Activated naive CD8-positive, alpha-beta T cell treated with anti-CD3 and anti-CD28 coated beads for 36 hours (primary cell): ENCODE measurements at places on chromosomes 4 and X. TPM values are rescaled to one million over a fixed set of nuclear protein-coding genes. Genes with fewer than 3 reads are reported as not detected.

ADAMTS3 gene
- total RNA-seq: not detected

MEPE gene
- total RNA-seq: not detected

SPIN2B gene
- 6.6 TPM for total RNA-seq

MAGEA10 gene
- total RNA-seq: not detected

ARR3 gene
- not detected for total RNA-seq

PRDM8 gene
- total RNA-seq: 1.3 TPM

ABLIM2 gene
- 0.62 TPM for total RNA-seq

RTL9 gene
- total RNA-seq: not detected

NRK gene
- not detected for total RNA-seq

ALB gene
- not detected for total RNA-seq

SLC2A9 gene
- 1.2 TPM for total RNA-seq

CENPVL1 gene
- 0.14 TPM for total RNA-seq

MAGEB1 gene
- total RNA-seq: not detected

ADH7 gene
- not detected for total RNA-seq

GAGE12E gene
- total RNA-seq: not detected

SOWAHD gene
- total RNA-seq: 0.18 TPM

TLR10 gene
- total RNA-seq: 0.26 TPM

MAP3K15 gene
- 1.5 TPM for total RNA-seq

GAGE12F gene
- total RNA-seq: not detected

TLR8 gene
- not detected for total RNA-seq

ATP6AP1 gene
- total RNA-seq: 25.1 TPM

LRAT gene
- total RNA-seq: 0.12 TPM

CSN1S1 gene
- not detected for total RNA-seq

TEX11 gene
- not detected for total RNA-seq

SNCA gene
- 0.56 TPM for total RNA-seq

GNRHR gene
- total RNA-seq: not detected

PPEF1 gene
- total RNA-seq: not detected

EDA gene
- total RNA-seq: 1.4 TPM

CXCL3 gene
- not detected for total RNA-seq

GC gene
- total RNA-seq: not detected

PLK4 gene
- total RNA-seq: 44.7 TPM

CENPI gene
- total RNA-seq: 14.4 TPM

USP9X gene
- total RNA-seq: 54.5 TPM

REELD1 gene
- total RNA-seq: 0.20 TPM

LDB2 gene
- total RNA-seq: not detected
